ENCODE measurements at places on chromosomes 5 and 9.
A peak's percentile ranks its signal among the peaks of the same experiment; 100 is the strongest.

GRCh38 chr9:105218673-105219072, 25.8 kb upstream of the SLC44A1 start:
- no peak for DNase-seq

GRCh38 chr9:98515506-98516204, 193.1 kb downstream of the GABBR2 start:
- DNase-seq = no peak

DNA sequence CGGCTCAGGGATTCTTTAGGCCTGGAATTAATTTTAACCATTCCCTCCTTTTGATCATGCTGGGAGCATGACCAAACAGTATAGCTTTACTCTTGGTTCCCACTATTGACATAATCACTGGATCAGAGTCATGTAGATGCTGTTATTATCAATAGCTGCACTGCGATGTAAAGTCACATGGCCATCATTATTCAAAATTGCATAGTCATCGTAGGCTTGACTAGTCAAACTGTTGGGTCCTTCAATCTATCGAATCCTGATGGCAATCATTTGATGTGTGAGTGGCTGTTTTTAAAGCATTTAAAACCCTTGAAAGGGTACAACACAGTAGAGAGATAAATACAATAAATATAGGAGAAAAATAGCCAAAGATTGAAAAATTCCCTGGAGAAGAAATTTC, 1194.1 kb downstream of the EFNA5 start:
- DNase-seq = no peak

- DNase-seq = peak; percentile 7
These were observed 24.7 kb upstream of the NUDT12 start for GRCh38 chr5:103587185-103587748.

- no peak for DNase-seq
These were observed 52.1 kb upstream of the EXOC3 start for GRCh38 chr5:390623-391491.

GRCh38 chr9:38713426-38713825, 6.5 kb downstream of the FAM240B start:
- no peak for DNase-seq

DNA sequence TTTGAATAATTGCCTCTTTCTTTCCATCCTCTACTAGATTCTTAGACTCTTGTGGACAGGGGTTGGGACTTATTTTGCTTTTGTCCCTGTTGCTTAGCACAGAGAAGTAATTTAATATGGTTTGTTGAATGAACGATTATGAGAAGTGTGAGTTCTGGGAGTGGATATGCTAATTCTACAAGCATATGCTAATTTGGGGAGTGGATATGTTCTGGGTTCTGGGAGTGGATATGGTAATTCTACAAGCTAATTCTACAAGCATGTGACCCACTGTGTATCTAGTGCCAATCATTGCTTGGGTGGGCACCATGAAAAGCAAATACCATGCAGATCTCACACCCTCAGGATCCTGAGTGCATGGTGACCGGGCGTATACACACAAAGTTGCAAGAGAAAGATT, 181.8 kb upstream of the IL12B start:
- no peak for DNase-seq

GRCh38 chr9:89848060-89849040, 243.5 kb downstream of the GADD45G start:
- no peak for DNase-seq

- no peak for DNase-seq
These were observed 15.3 kb downstream of the NFIB start for GRCh38 chr9:14298601-14299022.

- DNase-seq = peak; percentile 35
These were observed 86.6 kb upstream of the SLC24A2 start for GRCh38 chr9:19875291-19875920.

- no peak for DNase-seq
These were observed 33.2 kb upstream of the RXRA start for GRCh38 chr9:134293031-134293521.

- DNase-seq = no peak
These were observed 13.1 kb downstream of the RAB3C start for GRCh38 chr5:58595952-58596351.

DNA sequence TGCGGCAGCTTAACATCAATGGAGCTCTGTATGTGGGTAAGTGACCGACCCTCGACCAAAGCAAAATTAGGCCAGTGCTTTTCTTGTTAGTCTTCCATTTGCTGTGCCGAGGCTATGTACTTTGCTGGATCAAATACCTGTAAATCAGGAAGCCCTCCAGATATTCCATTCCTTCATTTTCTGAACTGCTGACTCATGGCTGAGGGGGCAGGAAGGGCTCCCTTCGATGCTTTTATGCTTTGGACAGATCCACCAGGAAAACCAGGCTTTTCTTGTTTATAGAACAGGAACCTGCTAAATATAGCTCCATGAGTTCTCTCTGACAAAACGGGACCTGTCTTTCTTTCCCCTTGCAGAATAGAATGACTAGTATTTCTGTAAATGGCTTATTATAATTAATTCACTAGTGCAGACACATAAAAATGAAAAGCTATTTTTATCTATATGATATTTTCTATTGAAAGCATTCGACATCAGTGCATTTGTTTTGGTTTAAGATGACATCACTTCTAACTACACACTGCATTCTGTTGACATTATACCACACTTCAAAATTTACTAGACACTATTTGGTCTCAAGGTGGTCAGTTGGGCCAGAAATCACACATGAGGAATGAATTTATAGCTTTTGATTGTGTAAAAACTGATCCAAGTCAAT, 93.3 kb downstream of the LIFR start:
- no peak for DNase-seq

- no peak for DNase-seq
These were observed 21.5 kb downstream of the SARDH start for GRCh38 chr9:133716564-133717112.

GRCh38 chr5:44336708-44337107, 52.5 kb downstream of the FGF10 start:
- DNase-seq = no peak

DNA sequence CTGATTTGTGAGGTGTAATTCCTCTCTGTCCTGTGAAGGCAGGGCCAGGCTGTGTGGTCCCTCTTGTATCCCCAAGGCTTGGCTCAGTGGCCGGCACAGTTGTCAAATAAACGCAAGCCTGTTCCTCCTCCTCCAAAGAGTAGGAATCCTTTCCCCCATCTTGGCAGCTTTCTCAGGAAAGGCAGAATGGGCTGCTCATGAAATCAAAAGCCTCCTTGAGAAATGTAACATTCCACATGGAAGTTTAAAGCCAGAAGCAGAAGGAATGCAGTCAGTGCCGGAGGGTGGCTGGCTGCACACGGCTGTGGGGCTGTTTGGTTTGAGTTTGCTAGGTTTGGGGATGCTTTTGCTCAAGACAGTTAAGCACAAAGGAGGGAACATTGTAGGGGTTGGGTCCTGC, 34.5 kb upstream of the MED10 start:
- no peak for DNase-seq

DNA sequence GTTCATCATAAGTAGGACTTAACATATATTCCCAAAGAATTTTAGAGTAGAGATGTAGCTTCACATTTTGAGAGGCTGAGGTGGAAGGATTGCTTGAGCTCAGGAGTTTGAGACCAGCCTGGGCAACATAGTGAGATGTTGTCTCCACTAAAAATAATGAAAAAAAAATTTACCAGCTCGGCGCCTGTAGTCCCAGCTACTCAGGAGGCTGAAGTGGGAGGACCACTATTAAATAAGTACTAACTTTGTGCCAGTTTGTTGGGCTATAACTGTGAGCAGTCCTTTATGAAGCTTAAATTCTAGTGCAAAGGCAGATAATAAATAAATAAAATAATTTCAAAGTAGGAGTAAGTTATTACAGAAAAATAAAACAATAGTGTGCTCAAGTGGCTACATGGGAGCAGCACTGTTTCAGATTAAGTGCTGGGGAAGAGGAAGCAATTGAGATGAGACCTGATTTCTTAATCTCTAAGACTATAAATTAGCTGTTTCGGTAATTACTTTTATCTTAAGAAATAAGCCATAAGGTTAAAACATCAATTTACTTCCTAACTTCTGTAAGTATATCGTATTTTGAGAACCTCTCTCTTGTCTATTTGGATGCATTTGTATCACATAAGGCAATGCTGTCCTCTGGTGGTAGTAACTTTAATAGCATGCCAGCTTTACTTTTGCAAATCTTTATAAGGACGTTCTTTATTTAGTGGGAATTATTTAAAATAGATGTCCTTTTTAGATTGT, 98.9 kb downstream of the CSNK1G3 start:
- DNase-seq = peak; percentile 38

- DNase-seq = no peak
These were observed 7.3 kb downstream of the C9orf50 start for GRCh38 chr9:129613520-129614175.

GRCh38 chr9:88746029-88746742, 211.2 kb downstream of the NXNL2 start:
- no peak for DNase-seq

GRCh38 chr5:28877050-28877449, 1838.7 kb upstream of the CDH9 start:
- DNase-seq = no peak

GRCh38 chr9:92747459-92748232, 17.0 kb downstream of the BICD2 start:
- no peak for DNase-seq

GRCh38 chr9:69326261-69326660, 1.2 kb downstream of the ENTREP1 start:
- DNase-seq = no peak

GRCh38 chr5:119250946-119251901, 104.6 kb upstream of the TNFAIP8 start:
- no peak for DNase-seq

- no peak for DNase-seq
These were observed 12.1 kb downstream of the PRRC2B start for GRCh38 chr9:131405858-131406537.

GRCh38 chr9:101628173-101628572, 33.4 kb upstream of the PPP3R2 start:
- no peak for DNase-seq

DNA sequence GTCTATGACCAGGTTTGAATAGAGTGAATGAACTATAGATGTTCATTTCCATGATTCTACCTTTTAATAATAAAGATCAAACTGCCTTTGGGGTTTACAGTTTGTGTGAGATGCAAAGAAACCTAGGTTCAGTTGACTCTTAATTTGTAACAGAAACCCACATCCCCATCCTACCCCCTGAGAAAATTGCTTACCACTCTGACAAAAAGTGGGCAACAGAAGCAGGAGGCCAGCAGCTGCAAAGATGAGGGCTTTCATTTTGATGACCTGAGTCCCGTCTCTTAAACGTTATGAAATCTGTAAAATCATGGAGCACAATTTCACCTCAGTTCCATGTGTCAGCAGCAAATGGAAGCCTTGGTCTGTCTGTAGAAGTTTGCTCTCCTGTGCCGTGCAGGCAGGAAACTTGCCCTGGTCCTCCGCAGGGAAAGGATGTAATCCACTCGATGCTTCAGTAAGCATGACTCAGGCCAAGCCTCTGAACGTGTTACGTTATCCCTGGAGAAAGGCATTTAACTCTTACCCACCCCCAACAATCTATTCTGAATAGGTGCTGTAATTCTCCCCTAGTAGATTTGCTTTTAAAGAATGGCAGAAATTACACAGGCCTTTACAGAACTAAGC, at the start of gene F2RL2:
F2RL2 (minus strand) TSS at position 431 of the 624 bp plus-strand sequence; CDS start at position 258, 173 bp downstream.
- no peak for DNase-seq

DNA sequence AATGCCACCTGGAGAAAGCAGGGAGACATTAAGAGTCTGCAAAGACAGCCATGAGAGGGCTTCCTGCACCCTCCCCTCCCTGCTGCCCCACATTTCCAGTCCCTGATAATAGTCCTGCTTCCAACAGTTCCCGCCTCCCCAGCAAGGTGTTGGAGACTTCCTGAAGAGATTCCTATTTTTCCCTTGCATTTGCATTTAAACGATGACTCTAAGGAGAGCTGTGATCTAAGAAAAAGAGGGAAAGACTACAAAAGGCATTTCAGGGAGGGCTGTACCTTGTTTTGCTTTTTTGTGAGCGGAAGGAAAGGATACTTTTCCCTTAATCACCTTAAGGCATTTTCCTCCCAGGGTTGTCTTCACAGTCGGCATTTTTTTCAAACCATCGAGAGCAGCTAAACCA, 62.1 kb downstream of the GAS1 start:
- no peak for DNase-seq

DNA sequence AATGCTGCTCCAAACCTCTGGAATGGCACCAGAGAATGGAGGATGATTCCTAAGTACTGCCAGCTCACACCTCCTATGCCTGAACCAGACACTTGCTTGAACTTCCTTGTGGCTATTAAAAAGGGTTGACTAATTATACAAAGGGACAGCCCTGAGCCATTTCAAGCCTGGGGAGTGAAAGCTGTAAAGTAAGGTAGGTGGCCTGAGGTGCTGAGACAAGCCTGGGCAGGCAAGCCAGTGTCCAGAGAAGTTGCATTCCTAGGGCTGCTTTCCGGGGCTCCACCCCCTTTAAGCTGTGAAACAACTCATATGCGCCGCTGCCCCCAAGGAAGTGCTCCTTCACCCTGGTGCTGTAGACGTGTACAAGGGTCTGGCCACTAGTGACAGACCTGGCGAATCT, 79.9 kb upstream of the SLC1A3 start:
- no peak for DNase-seq

GRCh38 chr5:109316634-109317033, 93.1 kb downstream of the PJA2 start:
- no peak for DNase-seq

GRCh38 chr5:54259981-54260380, 50.4 kb downstream of the ARL15 start:
- no peak for DNase-seq

DNA sequence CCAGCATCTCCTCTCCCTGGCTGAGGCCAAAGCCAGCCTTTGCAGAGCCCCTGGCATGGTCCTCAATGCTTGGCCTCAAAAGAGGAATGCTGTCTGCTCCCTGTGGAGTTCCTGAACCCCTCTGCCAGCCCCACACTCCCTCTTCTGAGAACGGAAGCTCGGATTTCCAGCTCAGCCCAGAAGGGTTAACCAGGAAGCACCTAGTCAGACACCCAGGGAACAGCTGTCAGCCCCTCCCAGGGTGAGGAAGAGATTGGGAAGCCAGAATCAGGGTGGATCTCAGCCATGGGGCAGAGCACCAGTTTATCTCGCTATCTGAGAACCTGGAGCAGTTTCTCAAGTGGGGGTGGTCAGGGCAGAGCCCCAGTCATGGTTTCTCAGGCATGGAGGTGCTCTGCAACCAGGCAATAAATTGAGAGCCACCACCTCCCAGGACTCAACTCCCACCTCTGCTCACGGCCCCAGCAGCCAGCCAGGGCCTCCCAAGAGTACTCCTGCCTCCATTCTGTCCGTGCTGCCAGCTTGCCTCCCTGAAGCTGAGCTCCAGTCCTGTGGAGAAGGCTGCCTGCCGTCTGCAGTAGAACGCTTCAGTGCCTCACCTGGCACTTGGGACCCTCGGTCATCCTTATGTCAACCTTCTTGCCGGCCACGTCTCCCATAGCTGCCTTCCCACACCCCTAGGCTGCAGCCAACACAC, 7.6 kb downstream of the FOXE1 start:
- no peak for DNase-seq

- no peak for DNase-seq
These were observed 717 bp upstream of the IQGAP2 start for GRCh38 chr5:76402251-76402885.

DNA sequence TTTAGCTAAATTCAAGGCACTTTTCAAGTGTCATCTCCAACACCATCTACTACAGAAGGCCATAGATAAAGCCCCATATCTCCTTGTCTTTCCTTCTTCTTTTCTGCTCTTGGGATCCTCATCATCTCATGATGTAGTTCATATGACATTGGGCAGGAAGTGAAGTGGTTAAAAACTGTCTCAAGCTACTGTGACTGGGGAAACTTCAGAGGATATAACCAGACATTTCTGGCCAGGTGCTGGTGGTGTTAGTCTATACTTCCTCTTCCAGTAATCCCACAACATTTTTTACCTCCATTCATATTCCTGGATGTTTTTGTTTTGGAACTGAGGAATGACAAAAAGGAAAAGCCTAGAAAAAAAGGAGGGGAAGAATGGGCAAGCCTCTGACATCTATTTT, 188.7 kb downstream of the LURAP1L start:
- DNase-seq = no peak
